ENCODE measurements at places on chromosomes 5 and 9. TPM values are rescaled to one million over a fixed set of nuclear protein-coding genes. Genes with fewer than 3 reads are reported as not detected.

CCDC171 gene
- total RNA-seq: 13.3 TPM

ADRA1B gene
- not detected for total RNA-seq

RORB gene
- 22.0 TPM for total RNA-seq

CAVIN4 gene
- total RNA-seq: 1.4 TPM

PARP8 gene
- total RNA-seq: 8.2 TPM

PRRX2 gene
- 36.1 TPM for total RNA-seq

ORM1 gene
- not detected for total RNA-seq

OSTF1 gene
- total RNA-seq: 27.7 TPM

RLN2 gene
- not detected for total RNA-seq

PCA3 gene
- total RNA-seq: not detected

OR1J4 gene
- 0.45 TPM for total RNA-seq

C5orf22 gene
- 18.7 TPM for total RNA-seq

NME5 gene
- 6.0 TPM for total RNA-seq

LIX1 gene
- total RNA-seq: not detected

SHC3 gene
- 26.5 TPM for total RNA-seq
